ENCODE measurements at places on chromosomes 11 and 22.

DNA sequence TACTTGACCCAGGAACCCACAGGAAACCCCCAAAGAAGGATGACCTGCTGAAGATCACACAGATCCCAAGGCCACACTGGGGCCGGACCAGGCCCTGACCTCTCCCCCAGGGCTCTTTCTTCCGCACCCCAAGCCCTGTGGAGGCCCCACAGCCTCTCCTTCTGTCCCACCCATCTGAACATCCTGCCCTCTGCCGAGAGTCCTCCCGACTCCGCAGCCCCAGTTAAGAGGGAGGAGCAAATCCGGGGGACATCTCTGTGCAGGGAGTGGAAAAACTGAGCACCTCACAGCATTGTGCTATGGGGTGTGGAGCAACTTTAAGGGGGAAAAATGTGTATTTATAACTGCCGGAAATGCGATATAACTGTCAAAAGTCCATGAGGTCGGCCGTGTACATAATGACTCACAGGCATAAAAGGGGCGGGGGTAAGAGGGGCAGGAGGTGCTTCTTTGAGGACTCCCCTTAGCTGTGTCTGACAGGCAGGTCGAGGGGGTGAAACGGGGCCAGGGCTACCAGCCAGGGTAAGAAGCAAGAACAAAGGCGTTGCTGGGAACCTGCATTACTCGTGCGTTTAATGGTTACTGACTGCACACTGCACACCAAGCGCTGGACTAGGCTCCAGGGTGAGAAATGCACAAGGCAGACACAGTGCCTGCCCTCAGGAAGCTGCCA, 57.2 kb downstream of the WNT11 start:
- no peak for DNase-seq

DNA sequence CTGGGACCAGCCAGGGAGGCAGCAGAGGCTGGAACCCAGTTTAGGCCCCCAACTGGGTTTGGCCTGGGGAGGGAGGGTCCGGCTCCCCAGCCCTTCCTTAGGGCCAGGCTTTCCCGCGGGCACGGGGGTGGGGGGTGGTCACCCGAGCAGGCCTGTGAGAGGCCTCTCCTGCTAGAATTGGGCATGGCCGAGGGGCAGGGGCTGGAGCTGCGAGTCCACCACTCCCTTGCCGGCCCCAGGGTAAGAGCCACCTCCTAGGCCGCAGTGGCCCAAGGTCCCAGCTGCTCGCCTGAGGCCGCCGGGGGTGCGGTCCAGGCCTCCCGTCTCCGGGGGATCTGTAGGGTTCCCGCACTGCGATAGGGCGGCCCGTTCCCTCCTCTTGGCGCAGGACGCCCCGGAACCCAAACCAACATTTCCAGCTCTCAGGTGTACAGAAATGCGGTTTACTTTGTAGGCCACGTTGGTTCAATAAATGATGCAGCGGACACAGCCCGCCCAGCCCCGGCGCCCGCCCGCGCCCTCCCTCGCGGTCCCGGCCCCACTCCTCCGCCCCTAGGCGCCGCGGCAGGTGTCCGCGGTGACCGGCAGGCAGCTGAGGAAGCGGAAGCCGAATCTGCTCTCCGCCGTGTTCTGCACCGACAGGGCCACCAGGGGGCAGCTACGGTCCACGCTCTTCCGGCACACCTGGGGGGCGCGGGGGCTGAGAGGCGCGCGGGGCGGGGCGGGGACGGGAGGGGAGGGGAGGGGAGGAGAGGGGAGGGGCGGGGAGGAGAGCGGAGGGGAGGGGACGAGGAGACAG, 5.9 kb downstream of the LMNTD2 start:
- peak; percentile 84 for DNase-seq

DNA sequence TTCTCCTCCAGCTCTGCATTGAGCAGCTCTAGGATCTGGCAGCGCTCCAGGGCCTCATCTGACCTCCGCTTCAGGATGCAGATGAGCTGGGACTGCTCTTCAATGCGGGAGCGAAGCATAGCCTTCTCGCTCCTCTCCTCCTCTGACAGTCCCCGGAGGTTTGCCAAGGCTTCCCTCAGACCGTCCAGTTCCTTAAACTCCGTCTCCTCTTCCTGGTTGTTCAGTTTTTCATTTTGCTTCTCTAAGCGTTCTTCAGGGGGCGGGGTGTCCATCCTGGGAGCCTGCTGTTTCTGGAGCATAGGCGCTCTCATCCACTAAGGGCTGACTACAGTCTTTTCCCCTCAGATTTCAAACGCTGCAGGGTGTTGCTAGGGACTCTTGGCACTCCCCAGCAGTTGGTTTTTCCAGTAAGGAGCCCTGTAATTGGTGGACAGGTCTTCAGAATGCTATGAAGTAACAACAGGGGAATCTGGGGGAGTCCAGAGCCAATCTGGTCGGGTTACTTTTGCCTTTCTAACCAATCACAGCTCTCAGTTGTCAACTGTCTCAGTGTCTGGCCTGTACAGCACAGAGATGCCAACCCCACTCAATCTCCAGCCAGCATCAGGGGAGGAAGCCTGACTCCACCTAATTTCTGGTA, at the start of gene CCDC89:
Gene CCDC89 (minus strand): TSS at position 376 of the 640 bp plus-strand sequence. CDS start 65 bp downstream, at position 311.
- peak; percentile 9 for DNase-seq

GRCh38 chr11:48024635-48025071, 44.3 kb downstream of the PTPRJ start:
- no peak for DNase-seq

DNA sequence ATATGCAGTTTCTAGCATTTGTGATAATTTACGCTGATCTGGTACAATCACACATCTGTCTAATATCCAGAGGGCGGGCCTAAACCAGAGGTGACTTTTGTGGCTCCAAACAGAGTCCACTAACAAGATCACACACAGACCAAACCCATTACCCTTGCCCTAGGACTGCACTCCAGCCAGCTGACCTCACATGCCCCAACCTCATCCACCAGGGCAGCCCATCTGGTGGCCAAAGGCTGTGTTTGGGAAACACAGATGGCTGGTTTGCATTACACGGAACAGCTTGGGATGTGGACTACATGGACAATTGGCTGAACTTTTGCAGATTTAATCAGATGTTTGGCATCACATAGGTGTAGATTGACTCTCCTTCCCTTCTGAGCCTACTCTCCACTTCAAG, 228.2 kb downstream of the GRIK4 start:
- no peak for DNase-seq

DNA sequence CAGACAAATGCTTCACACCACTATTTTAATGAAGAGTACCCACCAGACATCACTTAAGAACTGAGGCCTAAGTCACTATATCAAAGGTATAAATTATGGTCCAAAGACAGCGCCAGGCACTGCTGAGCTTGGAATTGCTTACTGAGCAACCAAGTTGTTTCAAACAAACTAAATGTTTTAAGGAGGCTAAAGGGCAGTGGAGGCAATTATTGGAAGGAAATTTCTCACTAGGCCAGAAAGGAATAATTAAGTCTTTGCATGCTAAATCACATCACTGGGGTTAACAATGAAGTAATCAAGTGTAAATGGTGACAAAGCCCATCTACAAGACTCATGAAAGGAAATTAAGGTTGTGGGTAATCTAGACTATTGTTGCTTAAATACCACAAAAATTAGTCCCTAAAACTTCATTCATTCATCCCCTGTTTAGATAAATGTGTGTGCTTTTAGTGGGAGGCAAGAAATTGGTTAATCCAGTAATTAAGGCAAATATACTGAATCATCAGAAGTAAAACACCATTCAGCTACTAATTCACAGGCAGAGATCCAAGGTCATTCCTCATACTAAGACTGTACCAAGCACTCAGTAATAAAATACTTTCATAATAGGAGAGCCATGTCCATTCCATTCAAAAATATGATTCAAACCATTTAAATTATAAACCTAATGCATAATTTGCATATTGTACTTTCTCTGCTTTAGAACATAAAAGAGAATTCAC, 21.2 kb downstream of the LGR4 start:
- no peak for DNase-seq

DNA sequence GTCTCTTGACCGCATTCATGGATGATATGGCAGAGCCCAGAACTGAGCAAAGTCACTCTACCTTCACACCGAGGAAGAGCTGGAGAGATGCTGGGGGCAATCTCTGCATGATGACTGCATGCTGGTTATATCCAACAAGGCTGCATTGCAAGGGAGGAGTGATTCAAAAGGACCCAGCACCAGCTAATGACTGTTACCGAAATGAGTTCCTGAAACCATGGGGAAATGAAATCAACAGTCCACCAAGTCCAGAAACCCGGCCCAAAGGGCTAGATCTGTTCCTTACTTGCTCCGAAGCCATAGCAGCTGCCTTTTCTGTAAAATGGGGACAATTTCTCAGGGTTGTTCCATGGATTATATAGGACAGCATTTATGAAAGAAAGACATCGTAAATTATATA, 1.2 kb upstream of the SMIM35 start:
- no peak for DNase-seq

DNA sequence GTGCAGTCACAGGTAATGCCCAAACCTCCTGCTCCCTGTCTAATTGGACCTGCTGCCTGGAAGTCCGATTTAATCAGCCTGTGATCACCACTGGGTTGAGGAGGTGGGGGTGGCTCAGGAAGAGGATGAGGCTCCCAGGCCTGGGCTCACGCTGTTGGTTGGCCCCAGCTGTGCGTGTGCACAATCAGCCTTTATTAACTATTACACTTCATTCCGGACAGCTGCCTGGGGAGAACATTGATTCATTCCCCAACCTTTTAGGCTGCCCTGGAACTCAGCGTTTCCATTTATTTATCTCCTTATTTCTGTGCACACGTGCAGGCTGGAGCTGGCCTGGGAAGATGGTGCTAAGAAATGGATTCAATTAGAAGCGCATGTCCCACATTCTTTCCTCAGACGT, 123.4 kb downstream of the DSCAML1 start:
- no peak for DNase-seq

GRCh38 chr11:133597236-133597635, 64.9 kb upstream of the OPCML start:
- no peak for DNase-seq

GRCh38 chr22:41181349-41182241, 23.5 kb upstream of the L3MBTL2 start:
- DNase-seq = no peak

DNA sequence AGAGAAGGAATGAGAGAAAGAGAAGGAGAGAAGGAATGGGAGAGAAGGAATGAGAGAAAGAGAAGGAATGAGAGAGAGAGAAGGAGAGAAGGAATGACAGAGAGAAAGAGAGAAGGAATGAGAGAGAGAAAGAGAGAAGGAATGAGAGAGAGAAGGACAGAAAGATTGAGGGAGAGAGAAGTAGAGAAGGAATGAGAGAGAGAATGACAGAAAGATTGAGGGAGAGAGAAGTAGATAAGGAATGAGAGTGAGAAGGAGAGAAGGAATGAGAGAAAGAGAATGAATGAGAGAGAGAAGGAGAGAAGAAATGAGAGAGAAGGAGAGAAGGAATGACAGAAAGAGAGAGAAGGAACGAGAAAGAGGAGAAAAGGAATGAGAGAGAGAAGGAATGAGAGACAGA, 34.1 kb upstream of the APOL5 start:
- DNase-seq = no peak

DNA sequence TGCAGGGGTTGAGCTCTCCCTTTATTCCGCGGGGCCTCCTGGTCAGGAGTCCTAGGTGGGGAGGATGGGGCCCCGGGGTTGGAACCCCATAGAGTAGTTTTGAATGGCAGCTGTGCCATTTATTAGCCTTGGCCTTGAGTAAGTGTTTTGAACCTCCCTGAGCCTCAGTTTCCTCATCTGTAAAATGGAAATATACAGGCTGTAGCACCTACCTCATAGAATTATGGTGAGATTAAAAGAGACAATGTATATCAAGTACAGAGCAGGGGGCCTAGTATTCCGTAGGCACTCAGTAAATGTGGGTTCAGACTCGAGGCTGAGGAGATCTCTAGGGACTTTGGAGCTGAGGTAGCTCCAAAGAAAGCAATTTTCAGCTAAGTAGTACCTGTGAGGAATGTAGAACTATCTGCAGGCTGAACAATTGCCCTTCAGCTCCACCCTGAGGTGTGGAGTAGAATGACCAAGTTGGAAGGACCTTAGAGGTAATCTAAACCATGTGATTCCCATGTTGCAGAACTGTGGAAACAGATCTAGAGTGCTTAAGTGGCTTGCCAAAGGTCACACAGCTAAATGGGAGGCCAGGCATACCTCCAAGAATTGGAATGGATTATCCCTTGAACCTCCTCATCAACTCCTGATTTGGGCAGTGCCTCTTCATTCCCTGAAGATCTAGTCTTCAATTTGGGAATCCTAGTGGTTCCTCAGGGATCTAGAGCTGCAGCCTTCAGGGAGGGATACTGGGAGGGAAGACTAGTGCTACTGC, 682 bp downstream of the PGAP2 start:
- DNase-seq = peak; percentile 70

GRCh38 chr11:49213026-49213560, 4.7 kb upstream of the FOLH1 start:
- DNase-seq = no peak

DNA sequence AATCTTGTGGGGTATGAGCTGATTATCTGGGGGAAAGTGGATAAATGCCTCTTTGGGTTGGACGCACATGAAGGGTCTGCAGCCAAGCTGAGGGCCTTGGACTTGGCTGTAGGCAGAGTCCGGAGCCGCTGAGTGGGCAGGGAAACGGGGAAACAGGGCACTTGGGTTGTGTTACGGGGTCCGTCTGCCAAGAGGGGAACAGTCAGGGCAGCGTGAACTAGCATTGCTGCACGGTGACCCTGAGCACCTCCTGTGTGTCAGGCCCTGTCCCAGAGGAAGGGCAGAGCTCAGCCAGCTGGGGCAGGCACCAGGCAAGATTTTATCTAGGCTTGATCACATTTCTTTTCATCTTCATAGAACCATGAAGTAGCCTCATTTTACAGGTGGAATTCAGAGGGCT, 11.9 kb downstream of the FAM83F start:
- DNase-seq = no peak

- no peak for DNase-seq
Observed at GRCh38 chr22:46348099-46348695, 12.7 kb downstream of the TRMU start.

DNA sequence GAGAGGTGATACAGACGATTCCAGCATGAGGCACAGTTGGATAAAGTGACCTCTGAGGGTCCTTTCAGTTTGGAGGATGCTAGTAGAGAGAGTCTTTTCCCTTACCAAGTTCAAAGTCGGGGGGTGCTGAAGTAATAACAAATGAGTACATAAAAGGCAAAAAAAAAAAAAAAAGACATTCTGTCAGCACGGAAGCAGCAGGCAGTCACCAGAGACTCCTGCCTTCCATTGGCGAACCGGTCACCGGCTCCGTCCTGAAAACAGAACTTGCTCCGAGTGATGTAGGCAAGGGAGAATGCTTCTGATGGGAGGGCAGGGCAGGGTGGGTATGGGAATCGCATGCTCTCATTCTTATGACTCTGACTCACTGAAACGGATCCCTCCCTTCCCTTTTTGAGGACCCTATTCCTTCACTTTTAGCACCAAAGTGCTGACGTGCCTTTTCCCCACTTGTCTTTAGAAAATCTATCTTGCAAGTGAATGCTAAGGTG, 65.9 kb downstream of the PRR5L start:
- DNase-seq = no peak
